ENCODE measurements at places on chromosomes 1 and 21. TPM values are rescaled to one million over a fixed set of nuclear protein-coding genes. Genes with fewer than 3 reads are reported as not detected.

DNA sequence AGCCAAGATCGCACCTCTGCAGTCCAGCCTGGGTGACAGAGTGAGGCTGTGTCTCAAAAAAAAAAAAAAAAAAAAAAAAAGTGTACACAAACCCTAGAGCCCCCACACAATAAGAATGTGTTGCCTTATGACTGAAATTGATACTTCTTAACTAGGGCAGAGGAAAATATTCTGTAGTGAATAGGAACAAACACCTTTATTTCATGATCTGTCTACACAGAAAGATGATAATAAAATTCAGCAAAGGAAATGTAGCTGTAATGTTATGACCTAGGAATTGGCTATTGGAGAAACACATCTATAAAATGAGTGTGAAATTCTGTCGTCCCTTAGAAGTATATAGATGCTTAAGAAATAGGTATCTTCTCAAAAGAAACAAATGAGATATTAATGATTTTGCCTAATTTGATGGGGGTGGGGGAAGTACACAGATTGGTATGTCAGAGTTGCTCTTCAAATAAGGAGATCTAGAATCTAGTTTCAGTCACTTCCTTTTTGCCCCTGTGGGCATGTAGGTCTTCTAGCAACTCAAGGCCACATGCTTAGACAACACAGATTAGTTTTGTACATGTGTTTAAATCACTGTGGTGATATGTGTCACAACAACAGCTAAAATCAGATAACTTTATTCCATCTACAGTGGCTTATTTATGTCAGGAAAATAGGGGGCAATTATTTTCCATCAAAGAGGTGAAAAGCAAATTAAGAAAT is 10.7 kb upstream of the GPR25 start:
- no peak for DNase-seq

DNA sequence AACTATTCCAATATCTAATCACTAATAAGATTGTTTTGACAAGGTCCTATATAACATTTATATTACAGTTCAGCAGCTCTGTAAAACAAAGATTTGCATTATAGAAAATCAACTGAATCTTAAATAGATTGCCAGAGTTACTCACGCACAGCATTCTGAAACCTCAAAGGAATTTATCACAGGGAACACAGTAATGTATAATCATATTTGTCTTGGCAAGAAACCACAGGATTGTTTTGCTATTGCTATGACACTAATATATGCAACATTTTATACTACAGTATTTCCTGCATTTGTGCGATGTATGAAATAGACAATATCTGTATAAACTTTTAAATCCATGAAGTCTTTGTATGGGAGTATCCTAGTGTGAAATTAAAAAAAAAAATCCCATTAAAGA is 101.4 kb downstream of the PLPPR5 start:
- peak; percentile 28 for DNase-seq

Gene S100A14
- 4.2 TPM for total RNA-seq

Gene POU2F1
- total RNA-seq: 9.8 TPM

Measured in kidney epithelial cell (primary cell).